Left lung (tissue), 14 donors: ENCODE measurements at places on chromosomes 4 and X.

- DNase-seq: no peak
- H3K27ac ChIP-seq: no peak overlapping the region
- no peaks in the 10 kb centered on the region for H3K27me3 ChIP-seq
- H3K4me3 ChIP-seq: no peak overlapping the region
- H3K4me1 ChIP-seq: no peaks in the 10 kb centered on the region
Observed at GRCh38 chr4:55568905-55569504, 22.3 kb upstream of the CLOCK start.

DNA sequence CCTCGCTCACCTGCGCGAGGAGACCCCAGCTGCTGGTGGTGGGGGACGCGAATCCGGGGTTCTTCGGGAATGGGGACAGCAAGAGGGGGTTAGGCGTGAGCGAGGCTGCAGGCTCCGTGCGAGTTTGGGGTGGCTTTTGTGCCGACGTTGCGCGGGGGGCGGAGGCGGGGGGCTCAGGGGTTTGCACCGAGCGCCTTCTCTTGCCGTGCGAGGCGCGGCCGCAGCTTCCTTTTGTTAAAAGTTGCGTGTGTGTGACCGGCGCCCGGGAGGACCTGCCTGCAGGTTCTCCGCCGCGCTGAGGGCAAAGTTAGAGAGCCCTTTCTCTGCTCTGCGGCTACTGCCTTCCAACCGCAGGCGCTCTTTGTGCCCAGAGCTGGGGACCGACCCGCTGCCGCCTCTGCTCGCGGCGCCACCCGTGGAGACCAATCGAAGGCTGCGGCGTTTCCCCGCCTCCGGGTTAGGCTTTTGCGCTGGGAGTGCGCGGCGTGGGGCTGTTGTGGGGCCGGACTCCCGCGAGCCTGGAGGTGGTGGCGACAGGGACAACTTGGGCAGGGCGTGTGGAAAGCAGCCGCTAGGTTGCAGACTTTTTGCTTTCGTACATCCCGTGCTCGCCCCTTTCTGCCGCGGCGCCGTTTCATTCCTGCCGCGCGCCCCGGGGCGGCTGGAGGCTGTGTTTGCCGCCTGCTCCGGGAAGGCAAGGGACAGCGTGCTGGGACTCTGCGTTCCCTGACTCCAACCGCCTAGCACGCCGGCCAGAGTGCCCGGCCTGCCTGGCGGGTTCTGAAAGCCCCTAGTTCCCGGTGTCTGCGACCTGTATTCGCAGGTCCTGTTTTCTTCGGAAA is 716 bp downstream of the KIT start:
- peaks cover 23% of the 10 kb centered on the region for H3K27me3 ChIP-seq
- peaks cover 6% of the 10 kb centered on the region for H3K4me1 ChIP-seq
- H3K4me3 ChIP-seq: peak overlapping the region; percentile 38
- DNase-seq: peak; percentile 40

- H3K4me3 ChIP-seq: no peak overlapping the region
- no peaks in the 10 kb centered on the region for H3K4me1 ChIP-seq
- no peaks in the 10 kb centered on the region for H3K36me3 ChIP-seq
- H3K27me3 ChIP-seq: no peaks in the 10 kb centered on the region
Observed at GRCh38 chr4:98094118-98094517, 49.2 kb downstream of the STPG2 start.

DNA sequence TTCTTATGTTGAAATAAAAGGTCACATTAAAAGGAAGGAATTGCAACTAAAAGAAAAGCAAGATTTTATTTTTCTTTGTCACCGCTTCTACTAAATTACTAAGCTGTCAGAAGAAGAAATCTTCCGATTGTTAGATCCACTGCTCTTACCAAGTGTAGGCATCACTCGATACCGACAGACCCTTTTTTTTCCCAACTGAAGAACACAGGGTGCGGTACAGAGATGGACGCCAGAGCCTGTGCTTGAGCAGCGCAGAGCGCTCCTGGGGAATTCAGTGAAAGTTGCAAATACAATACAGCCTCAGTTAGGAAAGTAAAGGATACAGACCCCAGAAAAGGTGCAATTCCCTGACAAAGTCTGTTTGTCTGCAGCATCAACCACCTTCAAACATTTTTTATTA is 94.9 kb upstream of the WDR17 start:
- no peaks in the 10 kb centered on the region for H3K4me1 ChIP-seq
- no peaks in the 10 kb centered on the region for H3K36me3 ChIP-seq

- H3K4me3 ChIP-seq: no peak overlapping the region
- no peak for DNase-seq
- no peaks in the 10 kb centered on the region for H3K27me3 ChIP-seq
- no peak overlapping the region for H3K27ac ChIP-seq
- H3K36me3 ChIP-seq: no peaks in the 10 kb centered on the region
Observed at GRCh38 chrX:9642270-9642995, 123.2 kb downstream of the GPR143 start.

DNA sequence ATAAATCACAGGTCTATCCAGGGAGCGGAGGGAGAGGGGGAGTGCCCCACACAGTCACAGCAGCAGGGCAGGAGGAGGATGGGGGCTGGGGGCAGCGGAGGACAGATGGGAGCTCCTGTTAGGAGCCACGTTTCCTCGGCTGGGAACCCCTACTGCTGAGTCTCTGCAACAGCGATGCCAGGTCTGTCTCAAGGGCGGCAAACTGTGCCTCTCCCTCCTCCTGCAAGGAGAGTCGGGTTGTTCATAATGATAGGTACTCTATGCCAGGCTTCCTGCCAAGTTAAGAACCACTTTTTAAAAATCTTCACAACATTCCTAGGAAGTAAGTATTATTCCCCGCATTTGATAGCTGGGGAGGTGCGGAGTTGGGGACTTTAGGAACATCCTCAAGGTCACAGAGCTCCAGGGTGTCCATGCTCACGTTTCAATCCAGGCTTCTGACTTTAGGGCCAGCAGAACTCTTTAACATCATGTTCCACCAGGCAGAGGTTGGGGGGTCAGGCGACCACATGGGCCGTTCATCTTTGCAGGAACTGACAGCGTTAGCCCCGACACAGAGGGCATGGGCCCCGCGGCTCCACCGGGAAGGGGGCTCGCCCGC is 98.3 kb upstream of the MAML3 start:
- H3K27ac ChIP-seq: peak overlapping the region; percentile 94
- H3K27me3 ChIP-seq: peaks cover 7% of the 10 kb centered on the region
- H3K4me3 ChIP-seq: peak overlapping the region; percentile 54

- DNase-seq: peak; percentile 84
- H3K4me3 ChIP-seq: no peak overlapping the region
- peaks cover 5% of the 10 kb centered on the region for H3K27me3 ChIP-seq
- no peaks in the 10 kb centered on the region for H3K4me1 ChIP-seq
- peak overlapping the region; percentile 50 for H3K27ac ChIP-seq
Observed at GRCh38 chr4:15920723-15921591, 17.6 kb downstream of the FGFBP1 start.
